ENCODE measurements at places on chromosomes 2 and 18.

GRCh38 chr18:63138436-63139340 lies 180.9 kb downstream of the BCL2 start:
- peak; percentile 93 for DNase-seq

- no peak for DNase-seq
Observed at GRCh38 chr18:41052625-41053024, 902.4 kb upstream of the PIK3C3 start.

GRCh38 chr2:26542194-26542455 lies 64.2 kb upstream of the OTOF start:
- DNase-seq, result no peak

- DNase-seq, result peak; percentile 4
Observed at GRCh38 chr2:76958749-76959148, 563.4 kb downstream of the LRRTM4 start.

DNA sequence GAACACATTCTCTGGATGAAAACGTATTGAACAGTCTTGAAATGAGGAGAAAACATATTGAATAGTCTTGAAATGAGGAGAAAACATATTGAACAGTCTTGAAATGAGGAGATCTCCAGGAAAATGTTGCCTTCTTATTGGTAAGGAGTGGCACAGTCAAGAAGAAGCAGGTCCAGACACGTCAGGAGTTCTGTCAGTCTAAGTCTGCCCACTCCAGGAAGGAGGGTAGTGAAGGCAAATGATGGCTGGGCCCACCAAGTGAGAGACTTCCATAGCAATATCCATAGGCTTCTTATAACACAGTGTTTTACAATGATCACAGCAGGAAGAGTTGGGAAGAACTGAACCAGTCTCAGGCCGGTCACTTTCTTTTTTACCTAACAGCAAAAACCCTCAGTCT lies 316.2 kb downstream of the ETAA1 start:
- no peak for DNase-seq

DNA sequence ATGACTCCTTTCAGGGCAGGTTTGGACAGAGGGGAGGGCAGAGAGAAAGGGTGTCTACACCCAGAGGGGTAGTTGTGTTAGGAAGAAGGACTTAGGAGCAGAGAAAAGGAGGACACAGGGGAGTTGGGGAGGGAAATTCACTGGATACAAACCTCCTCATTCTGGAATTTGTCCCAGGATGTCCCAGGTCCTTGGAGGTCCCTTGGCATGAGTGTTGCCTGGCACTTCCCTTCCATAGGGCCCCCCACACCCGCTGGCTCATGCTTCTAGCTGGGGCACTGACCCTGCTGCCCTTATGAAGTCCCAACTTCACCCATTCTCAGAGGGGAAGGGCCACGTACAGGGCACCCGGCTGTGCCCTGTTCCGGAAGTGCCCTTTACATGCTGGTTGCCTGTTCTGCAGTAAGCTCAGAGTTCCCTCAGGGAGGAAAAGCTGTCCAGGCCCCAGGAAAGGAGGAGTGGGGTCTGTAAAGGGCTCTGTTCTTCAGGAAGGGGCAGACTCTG lies 93.6 kb upstream of the SMAD2 start:
- DNase-seq, result no peak

- DNase-seq, result no peak
Observed at GRCh38 chr2:196971574-196972279, 45.2 kb upstream of the PGAP1 start.

DNA sequence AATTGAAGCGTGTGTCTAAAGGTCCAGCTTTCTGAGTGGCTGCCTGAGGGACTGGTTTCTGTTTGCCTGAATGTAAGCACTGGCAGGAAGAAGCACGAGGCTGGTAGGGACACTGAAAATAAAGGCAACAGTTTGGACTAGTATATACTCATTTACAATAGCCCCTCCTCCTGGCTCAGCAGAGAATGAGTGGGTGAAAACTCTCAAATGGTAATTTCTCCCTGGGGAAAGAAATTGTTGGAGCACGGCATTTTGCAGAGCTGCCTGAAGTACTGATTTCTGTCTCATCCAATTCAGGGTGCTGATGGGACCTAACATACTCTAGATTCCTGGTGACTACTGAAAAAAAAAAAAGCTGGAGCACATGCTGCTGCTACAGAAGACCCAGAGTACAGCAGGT lies 17.3 kb upstream of the SPP2 start:
- DNase-seq, result no peak

- DNase-seq, result no peak
Observed at GRCh38 chr2:241254904-241255351, 60.5 kb downstream of the HDLBP start.

GRCh38 chr2:14239605-14240004 lies 392.9 kb upstream of the LRATD1 start:
- DNase-seq, result no peak

DNA sequence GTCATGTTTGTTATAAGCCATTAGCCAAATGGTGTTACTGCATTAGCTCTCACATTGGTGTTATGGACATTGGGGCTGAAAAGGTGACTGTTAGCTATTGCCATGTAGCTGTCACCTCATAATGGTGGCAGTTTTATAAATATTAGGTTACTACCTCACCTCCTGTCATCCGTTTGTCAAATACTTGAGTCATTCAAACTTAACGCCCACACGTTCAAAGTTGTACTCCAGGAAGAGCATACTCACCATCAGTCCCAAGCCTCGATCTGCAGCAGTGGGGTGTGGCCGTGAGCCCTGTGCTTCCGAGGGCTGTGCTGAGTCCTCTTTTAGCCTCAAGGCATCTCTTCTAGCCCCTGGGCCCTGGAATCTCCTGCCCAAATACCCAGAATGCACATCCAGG lies 87.3 kb downstream of the PDK1 start:
- DNase-seq, result no peak

- no peak for DNase-seq
Observed at GRCh38 chr18:56391931-56392590, 246.3 kb downstream of the TXNL1 start.

DNA sequence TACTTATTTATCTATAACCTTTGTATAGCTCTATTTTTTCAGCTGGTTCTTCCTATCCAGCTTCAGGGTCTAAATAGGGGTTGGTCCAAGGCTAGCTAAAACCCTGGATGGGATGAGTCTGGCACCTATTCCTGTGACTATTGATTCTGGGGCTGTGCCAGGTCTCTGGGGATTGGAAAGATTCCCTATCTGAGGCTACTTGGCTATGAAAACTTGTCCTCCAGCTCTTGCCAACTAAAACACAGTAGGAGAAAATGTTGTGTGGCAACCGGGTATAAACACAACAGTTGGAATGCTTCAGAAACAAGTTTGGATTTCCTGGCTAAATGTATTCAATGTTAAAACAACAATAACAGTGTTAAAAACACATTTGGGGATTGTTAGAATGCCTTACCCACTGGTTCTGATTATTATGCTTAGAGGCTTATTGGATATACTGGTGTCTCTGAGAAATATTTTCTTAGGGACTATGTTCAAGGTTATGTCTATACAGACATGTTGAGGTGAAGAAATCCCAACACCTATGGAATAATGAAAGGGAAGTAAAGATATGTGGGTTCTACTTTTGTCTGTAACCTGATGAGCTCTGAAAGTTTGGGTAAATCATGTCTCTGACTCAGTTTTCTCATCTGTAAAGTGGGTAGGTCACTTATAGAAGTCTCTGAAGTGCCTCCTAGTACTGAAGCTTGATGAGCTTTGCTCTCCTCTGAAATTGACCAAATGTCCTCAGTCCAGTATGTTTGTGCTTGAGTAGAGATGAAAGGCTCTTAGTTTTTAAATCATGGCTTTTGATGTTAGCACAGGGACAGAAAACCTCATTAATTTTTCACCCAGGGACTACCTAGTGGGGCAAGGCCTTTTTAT lies 460.7 kb downstream of the MTX2 start:
- DNase-seq, result no peak

GRCh38 chr2:1550658-1551316 lies 137.5 kb downstream of the TPO start:
- peak; percentile 38 for DNase-seq

DNA sequence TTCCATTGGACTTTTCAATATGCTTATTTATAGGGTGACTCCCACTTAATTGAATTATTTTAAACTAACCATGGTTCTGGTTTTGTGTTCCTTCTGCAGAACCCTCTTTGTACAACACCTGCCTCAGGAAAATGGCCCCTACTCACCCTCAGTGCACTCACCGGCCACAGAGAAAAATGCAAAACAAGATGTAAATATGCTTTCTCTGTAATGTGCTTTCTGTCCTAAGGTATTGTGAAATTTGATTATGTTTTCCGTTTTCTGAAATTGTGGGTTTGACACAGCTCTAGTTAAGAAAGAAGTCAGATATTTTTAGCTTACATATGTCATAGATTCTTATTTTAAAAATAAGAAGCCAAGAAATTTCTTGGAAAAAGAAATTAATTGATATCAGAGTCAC lies 357.7 kb upstream of the SMIM21 start:
- DNase-seq, result peak; percentile 3

DNA sequence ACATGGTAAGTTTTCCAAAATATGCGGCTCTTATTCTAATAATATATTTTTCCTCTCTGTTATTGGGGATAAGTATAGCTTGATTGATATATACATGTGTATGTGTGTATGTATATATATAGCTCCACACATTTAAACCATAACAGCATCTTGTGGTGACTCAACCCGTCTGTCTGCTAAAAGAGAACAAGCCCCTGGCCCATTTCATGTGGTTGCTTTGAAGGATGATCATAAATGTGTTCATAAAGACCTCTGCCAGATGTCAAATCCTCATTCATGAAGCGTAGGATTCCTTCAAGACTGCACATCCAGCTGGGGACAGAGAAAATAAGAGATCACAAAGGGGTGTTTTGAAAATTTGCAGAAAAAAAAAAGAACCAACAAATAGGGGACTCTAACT lies 79.3 kb downstream of the RHOB start:
- DNase-seq, result no peak

- no peak for DNase-seq
Observed at GRCh38 chr2:48808311-48808710, 52.8 kb upstream of the LHCGR start.

- no peak for DNase-seq
Observed at GRCh38 chr2:113105047-113105785, 22.2 kb upstream of the IL1RN start.

GRCh38 chr2:30686000-30686399 lies 121.2 kb downstream of the CAPN13 start:
- peak; percentile 34 for DNase-seq

- no peak for DNase-seq
Observed at GRCh38 chr18:46282646-46283045, 178.5 kb downstream of the HAUS1 start.

DNA sequence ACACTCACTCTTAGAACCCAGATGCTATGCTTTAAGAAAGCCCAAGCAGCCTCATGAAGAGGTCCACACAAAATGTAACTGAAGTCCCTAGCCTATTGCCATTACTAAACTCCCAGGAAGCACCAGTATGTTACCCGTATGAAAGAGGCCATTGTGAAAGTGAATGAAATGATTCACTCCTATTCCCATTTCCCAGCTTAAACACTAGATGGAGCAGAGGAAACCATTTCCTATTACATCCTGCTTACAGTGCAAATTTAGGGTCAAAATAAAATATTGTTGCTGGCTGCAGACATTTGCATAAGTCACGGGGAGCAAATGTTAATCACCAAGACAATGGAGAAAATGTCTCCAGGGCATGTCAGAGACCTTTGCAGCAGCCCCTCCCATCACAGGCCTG lies 989.7 kb upstream of the CRIM1 start:
- no peak for DNase-seq

DNA sequence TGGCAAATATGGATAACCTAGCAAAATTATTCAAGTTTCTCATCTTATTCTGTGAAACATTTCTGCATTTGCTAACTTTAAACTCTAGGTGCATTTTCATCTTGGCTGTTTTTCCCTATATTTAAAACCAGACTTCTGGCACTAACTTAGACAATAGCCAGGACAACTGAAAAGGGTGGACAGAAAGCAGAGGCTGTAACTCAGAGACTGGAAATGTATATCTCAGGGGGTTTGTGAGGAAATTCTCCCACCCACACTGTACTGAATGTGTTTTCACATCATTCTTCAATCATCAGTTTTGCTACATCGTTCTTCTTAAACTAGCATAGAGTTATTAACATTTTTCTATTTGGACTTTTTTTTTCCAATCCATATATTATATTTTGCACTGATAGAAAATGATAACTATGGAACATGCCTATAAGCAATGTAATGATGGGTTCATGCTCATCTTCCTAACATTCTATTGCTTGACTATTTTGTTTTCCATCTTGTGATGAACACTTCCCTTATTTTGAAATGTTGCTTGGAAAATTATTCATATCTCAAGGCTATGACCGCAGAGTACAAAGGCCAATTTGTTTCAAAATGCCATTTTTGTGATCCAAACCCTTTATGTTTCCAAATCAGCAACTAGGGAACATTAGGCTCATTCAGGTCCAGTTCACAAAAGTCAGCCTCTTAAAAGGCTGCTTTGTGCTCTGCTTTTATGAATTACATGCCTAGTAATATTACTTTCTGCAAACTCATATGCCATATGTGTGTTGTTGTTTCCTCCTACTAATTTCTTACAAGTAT lies 125.8 kb upstream of the CDH19 start:
- DNase-seq, result no peak

GRCh38 chr2:190863946-190864345 lies 16.7 kb upstream of the GLS start:
- no peak for DNase-seq

DNA sequence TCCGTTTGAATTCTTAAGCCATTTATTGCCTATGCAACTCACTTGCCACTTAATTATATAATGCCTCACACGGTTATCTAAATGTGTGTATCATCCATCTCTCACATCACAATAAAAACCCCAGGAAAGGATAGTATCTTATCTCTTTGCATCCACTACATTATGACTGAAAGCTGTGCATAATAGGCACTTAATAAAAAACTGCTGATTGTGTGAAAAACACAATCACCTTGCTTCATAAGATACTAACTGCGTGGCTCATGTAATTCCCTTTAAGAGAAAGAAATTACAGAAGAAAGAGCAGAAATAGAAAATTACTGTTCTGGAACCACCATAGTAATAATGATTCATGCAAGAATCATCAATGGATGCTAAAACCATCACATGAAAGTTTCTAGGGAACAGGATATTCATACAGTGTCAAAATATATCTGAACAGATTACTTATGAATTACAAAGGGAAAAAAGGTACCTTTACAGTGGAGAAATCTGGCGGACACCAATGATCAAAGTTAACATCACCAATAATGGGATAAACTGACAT lies 29.3 kb downstream of the CUL3 start:
- no peak for DNase-seq
